ENCODE measurements at places on chromosomes 12 and 14. TPM values are rescaled to one million over a fixed set of nuclear protein-coding genes. Genes with fewer than 3 reads are reported as not detected.

The RHOJ gene
- total RNA-seq = 1.1 TPM

The MYF6 gene
- not detected for total RNA-seq

The BATF gene
- not detected for total RNA-seq

The IFI27 gene
- 10.1 TPM for total RNA-seq

The WNT1 gene
- total RNA-seq = not detected

The GPHN gene
- 10.7 TPM for total RNA-seq

The SSTR1 gene
- total RNA-seq = not detected

The STAC3 gene
- 0.59 TPM for total RNA-seq

The RESF1 gene
- total RNA-seq = 38.3 TPM
